ENCODE measurements at places on chromosomes 16 and 17. TPM values are rescaled to one million over a fixed set of nuclear protein-coding genes. Genes with fewer than 3 reads are reported as not detected.

DNA sequence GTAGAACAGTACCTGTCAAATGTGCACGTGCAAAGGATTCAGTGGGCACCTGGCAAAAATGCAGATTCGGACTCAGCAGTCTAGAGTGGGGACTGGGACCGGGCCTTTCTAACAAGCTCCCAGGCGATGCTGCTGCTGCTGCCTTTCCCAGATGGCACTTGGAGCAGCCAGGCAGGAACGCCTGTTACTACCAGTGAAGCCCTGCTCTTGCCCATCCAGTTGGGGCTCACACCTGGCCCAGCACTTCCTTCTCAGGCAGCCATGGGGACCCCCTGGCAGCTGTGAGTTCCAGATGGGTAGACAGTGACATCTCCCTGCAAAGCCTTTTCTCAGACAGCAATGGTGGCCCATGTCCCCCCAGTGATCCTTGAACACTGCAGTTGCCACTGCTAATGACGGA, 30.4 kb downstream of the KDM8 start:
- DNase-seq: no peak

DNA sequence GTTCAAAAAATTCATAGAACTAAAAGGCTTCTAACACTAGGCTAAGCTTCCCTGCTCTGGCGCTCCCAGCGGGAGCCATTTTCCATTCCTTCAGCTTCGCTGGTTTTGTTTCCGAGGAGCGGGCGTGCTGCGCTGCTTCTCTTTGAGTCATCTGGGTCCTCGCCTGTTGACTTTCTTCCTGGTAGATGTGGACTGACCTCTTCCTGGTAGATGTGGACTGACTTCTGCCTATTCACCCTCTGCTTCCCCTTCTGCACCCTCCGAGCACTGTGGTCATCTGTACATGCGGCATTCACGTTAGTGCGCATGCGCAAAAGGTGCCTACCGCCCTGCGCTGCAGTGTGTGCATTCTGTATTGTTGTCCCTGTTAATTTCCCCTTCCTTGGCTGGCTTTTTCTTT, 40.8 kb upstream of the SEC14L1 start:
- peak; percentile 76 for DNase-seq

GRCh38 chr16:28091656-28092055, 28.1 kb upstream of the GSG1L start:
- DNase-seq: no peak

Gene GINS3
- total RNA-seq: 5.6 TPM

Gene KIF18B
- total RNA-seq: 0.16 TPM
